ENCODE measurements at places on chromosomes 12 and 14.

- DNase-seq = no peak
Observed at GRCh38 chr12:66804563-66804974, 125.7 kb upstream of the GRIP1 start.

DNA sequence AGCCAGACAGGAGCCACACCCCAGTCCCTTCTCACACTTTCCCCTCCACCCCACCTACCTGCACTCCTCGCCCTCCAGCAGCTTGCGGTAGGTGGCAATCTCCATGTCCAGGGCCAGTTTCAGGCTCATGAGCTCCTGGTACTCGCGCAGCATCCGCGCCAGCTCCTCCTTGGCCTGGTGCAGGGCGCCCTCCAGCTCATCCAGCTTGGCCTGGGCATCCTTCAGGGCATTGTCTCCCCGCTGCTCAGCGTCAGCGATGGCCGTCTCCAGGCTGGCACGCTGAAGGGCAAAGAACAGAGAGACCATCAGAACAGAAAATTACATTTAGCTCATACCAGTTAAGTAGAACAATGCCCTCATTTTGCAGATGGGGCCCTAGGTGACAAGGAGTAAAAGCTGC lies 5.5 kb downstream of the KRT74 start:
- no peak for DNase-seq

DNA sequence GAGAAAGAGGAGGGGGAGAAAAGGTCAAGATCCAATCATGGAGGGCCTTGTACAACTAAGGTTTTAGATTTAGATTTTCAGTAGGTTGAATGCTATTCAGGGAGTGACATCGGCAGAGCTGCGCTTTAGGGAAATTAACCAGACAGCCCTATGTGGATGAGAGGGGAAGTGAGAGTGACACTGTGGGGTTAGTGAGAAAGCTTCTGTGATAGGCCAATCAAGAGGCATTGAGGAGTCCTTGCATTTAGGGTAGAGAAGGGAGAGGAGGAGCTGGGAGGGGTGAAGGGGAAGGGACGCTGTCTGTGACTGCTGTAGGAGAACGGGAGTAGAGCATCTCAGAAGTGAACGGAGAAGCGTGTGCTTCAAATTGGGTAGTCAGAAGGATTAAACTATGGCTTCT lies 3.4 kb downstream of the HSD17B6 start:
- no peak for DNase-seq

GRCh38 chr12:4496145-4496838 lies 42.4 kb upstream of the RAD51AP1 start:
- DNase-seq = no peak

- no peak for DNase-seq
Observed at GRCh38 chr14:104567141-104567956, 12.2 kb upstream of the C14orf180 start.

DNA sequence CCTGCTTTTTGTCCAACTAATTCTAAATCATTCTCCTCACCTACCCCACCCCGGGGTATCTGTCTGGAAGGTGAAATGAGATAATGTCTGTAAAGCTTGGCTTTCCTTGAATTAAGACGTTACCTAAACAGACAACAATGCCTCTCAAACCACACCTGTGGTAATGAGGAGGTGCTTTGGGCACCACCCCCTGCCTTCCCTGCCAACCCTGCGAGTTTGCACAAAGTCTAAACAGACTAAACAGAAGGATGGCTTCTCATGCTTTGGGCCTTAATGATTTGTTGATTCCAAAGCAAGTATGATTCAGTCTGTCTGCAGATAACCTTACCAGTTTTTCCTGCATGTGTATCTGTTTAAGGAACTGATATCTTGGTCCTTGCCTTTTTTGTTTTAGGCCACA lies 82.4 kb downstream of the ZFC3H1 start:
- DNase-seq = no peak

DNA sequence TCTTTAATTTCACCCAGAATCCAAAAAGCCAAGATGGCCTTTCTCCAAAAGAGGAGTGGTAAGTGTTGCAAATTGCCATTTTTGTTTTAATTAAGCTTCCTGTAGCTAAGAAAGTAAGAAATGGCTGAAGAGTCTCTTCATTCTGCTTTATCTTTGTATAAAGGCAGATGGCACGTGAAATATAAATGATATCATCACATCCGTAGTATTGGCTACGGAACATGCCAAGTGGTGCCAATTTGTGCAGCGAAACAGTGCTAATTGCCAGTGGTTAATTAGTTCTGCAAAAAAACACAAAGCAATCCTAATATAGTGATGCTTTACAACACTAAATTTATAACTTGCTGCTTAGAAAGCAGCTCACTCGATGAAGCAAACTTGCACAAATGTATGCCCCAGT lies 29.4 kb downstream of the PLEKHG7 start:
- no peak for DNase-seq

DNA sequence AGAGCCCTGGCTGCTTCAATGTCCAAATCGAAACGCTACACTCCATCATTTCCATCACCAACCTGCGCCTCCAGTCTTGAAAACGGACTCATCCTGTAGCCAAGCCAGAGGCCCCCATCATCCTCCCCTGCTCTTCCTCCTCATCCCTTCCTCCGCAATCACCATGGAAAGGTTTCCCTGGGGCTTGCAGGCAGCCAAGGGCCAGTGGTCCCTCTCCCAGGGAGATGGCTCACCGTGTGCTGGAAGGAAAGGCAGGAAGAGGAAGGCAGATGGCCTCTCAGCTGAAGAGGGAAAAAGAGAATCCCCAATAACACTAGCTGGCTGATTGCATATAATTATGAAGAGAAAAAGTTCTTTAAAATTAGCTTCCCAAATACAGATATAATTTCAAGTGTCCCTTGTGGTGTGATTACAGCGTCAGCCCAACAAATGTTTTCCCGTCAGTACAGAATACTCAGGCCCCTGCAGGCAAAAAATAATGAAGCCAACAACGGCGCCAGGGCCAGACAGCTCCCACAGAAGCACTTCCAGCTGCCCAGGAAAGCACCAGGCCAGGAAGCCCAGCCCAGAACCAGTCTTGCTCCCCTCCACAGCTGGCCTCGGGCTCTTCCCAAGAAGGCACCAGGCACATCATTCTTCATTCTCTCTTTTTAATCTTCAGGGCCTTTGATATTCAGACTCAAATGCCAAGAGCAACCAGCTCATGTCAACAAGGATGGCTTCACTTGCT lies 24.7 kb downstream of the ITPK1 start:
- DNase-seq = no peak

GRCh38 chr14:96581026-96581425 lies 78.8 kb downstream of the PAPOLA start:
- no peak for DNase-seq

GRCh38 chr12:108162207-108162606 lies 33.1 kb downstream of the WSCD2 start:
- DNase-seq = no peak

- DNase-seq = no peak
Observed at GRCh38 chr14:102020058-102020971, 55.9 kb downstream of the DYNC1H1 start.

- DNase-seq = no peak
Observed at GRCh38 chr12:93302331-93303229, 75.1 kb upstream of the NUDT4 start.

GRCh38 chr12:70317781-70318180 lies 48.3 kb upstream of the KCNMB4 start:
- no peak for DNase-seq

- no peak for DNase-seq
Observed at GRCh38 chr12:98229540-98229924, 285.9 kb upstream of the TMPO start.

DNA sequence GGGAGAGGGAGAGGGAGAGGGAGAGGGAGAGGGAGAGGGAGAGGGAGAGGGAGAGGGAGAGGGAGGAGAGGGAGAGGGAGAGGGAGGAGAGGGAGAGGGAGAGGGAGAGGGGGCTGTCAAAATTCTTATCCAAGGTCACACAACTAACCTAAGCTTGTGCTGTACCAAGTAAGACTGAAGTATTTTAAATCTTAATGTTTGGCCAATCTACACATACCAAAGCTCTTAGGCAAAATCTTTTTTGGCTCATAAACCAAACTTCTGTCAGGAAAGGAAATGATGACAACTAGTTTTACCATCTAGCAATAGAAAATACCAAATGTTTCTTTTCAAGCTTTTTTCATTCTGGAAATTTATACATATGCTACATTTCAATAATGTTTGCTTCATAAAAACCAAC lies 33.8 kb downstream of the CCDC38 start:
- no peak for DNase-seq

- no peak for DNase-seq
Observed at GRCh38 chr14:60722107-60722356, 2.1 kb downstream of the SIX4 start.

DNA sequence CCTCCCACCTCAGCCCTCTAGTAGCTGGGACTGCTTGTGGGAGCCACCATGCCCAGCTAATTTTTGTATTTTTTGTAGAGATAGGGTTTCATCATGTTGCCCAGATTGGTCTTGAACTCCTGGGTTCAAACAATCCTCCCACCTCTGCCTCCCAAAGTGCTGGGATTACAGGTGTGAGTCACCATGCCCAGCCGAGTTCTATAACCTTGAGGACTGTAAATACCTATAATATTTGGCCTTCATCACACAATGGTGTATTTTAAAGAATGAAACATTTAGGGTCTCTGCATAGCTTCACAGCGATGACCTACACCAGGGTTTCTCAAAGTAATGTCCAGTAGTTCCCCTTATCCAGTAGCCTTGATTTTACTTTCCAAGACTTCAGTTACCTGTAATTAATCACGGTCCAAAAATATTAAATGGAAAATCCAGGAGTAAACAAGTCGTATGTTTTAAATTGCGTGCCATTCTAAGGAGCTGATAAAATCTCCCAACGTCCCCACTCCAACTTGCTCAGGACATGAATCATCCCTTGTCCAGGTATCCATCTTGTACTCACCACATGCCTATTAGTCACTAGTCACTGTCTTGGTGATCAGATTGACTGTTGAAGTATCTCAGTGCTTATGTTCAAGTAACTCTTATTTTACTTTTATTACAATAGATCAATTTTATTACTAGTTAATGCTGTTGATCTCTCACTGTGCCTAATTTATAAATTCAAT lies 368.2 kb downstream of the BTG1 start:
- no peak for DNase-seq

DNA sequence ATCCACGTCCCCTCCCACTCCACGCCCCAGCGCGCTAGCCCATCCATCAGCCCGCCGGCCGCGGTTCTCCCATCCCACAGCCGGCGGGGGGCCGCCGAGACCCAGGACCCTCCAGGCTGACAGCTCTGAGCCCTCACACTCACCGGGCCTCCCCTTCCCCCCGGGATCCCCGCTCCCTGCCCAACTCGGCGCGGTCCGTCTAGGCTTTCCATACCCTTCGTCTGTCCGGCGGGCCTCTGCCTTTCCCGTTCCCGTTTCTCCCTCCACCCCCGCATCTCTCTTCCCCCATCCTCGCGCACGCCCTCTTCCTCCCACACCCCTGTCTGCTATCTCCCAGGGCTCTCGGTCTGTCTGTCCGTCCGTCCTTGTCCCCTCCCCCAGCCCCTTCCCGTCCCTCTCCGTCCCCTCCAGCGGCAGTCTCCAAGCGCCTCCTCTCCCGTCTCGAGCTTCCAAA lies 726 bp downstream of the ZFHX2 start:
- DNase-seq = no peak

GRCh38 chr12:19093218-19093617 lies 36.3 kb upstream of the PLEKHA5 start:
- DNase-seq = no peak

- DNase-seq = no peak
Observed at GRCh38 chr12:53560351-53560750, 53.1 kb upstream of the NPFF start.

DNA sequence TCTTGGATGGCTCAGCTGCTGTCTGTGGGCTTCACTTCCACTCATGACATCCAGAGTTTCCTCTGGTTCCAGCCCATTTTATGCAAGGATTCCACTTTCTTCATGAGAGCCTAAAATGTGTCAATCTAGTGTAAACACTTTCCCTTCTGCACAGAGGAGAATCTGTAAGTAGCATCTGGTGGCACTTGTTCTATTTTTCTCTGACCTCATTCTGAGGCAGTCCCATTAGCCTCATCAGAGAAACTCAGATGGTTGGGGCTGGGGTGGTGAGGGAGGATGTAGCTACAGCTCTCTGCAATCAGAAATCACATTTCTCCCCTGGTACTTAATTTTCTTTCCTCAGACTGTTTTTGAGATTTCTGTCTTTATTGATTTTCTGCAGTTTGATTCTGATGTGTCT lies 81.6 kb downstream of the PRMT8 start:
- DNase-seq = no peak

DNA sequence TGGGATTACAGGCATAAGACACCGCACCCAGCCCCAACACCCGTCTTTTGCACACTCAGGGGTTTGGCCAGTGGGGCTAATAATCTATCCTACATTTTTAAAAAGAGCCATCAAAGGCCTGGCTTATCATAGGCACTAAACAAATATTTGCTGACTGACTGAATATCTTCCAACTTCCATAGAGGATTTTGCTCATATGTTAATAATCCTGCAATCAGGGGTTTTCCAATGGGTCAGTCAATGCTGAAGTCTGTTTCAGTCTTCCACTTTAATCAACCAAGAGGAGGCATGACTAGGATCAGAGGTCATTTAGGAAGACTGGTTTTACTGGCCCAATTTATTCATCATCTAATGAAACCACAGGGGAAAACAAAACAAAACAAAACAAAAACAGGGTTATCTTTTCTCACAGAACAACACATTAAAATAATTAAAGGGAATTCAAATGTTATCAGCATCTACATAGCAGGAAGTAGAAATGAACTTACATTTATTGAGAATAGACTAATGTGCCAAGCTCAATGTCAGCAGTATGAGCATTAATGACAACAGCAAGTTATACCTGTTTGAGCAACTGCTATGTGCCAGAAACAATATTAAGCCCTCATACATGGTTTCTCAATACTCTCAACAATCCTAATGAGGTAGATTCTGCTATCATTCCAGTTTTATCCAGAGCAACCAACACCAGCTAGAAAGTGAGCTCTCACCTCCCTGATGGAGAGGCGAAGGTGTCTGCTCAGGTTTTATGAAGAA lies 372.2 kb downstream of the EGLN3 start:
- no peak for DNase-seq

DNA sequence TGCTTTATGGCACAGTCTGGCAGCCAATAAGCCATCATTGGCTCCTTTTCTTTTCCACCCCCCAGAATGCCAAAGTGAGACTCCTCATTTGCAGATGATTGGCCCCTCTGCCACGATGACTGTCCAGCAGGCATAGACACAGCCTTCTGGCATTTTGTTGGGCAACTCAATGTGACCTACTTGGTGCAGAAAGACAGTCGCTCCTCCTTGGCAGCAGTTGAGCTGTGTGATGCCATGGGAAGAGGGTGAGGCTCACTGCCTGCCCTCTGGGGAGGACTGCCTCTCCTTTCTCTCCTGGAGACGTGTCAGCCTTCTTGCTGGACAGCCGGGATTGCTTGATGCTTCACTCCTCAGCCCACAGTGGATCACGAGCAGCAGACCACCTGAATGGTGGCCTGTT lies 264.9 kb downstream of the C12orf75 start:
- DNase-seq = no peak

DNA sequence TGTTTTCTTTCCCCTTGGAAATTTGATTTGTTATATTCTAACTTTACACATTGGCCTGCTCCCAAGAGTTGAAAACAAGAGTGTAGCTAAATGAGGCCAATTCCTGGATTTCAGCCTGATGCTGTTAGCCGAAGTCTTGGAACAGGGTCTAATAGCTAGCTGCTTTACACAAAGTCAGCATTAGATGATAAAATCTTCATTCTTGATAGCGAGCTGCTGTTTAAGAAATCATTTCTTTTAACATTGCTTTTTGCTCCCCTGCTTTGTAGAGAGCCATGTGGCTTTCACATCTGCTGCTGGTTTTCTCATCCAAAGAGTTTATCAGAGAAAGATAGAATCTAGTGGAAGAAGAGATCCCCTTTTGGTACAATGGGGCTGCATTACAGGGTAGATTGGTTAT lies 22.3 kb downstream of the FBXW8 start:
- DNase-seq = no peak

GRCh38 chr12:27143256-27144069 lies 61.1 kb upstream of the C12orf71 start:
- no peak for DNase-seq
